ENCODE measurements at places on chromosomes 7 and 10.
A peak's percentile ranks its signal among the peaks of the same experiment; 100 is the strongest.

DNA sequence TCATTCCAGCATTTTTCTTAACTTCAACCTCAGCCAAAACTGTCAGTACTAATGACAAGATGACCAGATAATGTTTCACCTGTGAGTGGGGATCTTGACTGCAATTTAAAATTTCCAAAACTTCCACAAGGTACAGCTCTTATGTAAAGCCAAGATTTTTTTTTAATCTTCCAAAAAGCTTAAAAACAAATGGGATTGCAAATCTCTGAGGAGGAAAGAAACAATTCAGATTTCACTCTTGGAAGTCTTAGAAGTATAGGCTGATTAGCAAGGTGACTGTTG is 90.2 kb downstream of the AGMO start:
- DNase-seq, result no peak

DNA sequence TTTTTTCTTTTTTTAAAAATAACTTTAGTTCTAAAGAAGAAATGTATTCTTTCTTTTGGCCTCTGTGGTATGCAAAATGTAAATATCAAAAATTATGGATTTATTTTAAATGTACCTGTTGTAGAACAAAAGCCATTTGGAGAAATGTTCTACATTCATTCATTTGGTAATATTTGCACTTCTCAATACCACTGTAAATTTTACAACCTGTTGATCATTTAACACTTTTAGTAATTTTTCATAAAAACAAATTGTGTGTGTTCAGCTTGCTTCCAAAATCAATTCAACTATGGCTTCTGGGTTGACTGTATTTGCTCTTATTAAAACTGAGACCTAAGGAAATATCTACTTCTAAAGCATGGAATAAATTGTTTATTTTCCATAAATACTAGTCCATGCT is 2.3 kb upstream of the IGF2BP3 start:
- no peak for DNase-seq

DNA sequence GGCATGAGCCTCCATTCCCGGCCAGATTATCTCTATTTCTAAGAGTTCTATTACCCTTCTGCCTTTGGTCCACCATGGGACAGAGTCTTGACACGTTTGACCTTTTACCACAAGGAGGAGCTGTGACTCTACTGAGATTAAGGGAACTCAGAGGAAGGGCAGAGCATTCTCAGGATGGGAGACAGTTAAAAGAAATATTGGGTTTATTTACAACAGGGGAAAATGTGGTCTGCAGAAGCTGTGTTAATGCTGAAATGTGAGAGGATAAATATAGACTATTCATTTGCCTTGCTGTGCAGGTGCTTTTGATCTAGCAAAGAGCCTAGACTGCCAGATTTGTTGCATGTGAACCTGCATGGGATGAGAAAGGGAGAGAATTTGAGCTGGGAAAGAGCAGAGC is 45.8 kb upstream of the PRSS58 start:
- DNase-seq, result no peak

DNA sequence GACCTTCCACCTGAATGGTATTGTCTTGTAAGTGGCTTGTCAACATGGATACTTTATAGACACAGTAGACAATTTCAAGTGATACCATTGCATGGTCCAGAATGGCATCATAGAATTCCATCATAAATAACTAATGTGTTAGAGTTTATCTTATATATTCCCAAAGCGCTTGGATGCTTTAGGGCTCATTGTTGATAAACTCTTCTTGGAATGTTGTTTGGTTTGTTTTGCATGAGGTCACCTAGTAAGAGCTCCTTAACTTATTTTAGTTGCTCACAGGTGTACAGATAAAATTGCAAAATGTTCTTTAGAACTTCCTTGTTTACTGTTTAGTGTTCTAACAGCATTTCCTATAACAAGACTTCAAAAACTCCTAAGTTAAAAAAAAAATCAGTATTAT is 36.8 kb downstream of the SRI start:
- no peak for DNase-seq

DNA sequence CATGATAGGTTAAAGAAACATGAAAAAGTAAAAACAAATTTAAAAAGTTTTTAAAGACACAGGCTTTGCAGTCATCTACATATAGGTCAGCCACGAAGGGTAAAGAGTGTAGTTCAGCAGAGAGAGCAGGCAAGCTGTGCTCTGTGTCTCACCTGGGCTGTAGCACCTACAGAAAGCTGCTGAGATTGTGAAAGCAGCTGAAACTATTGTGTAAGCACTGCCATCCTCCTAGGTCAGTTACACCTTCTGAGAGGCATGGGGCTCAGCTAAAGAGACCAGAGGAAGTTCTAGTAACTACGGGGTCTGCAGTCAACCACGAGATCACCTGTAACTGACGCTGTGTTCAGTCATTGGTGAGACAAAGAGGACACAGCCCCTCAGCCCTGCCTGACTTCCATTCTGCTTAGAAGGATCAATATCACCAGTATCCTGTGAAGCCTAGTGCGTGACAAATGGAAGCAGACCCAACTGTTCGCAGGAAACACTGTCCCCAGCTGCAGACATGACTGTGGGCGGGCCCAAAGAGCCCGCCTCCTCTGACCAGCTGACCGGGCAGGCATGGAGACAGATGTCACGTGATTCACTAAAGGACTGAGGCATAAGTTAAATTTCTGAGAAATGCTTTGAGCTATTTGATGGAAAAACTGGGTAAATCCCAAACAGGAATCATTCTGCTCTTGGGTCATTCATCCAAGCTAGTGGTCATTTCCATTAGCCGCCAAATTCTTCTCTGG is 87.9 kb downstream of the EBF3 start:
- no peak for DNase-seq

DNA sequence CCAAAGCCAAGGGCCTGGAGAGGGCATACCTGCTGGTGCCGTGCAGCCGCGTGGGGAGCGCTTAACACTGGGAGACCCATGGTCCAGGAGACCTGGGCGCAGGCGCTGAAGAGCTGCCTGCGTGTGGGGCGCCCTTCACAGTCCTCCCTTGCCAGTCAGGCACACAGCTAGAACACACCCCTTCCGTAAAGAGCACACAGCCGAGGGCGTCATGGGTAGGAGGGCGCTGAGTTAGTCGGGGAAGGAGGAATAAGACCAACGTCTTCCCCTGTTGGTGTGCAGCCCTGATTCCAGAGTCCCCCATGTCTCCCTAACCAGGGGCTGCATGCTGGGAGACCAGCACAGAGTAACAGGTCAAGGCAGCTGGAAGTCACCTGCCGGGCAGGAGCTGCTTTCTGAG is 273.9 kb downstream of the USP6NL start:
- peak; percentile 54 for DNase-seq

DNA sequence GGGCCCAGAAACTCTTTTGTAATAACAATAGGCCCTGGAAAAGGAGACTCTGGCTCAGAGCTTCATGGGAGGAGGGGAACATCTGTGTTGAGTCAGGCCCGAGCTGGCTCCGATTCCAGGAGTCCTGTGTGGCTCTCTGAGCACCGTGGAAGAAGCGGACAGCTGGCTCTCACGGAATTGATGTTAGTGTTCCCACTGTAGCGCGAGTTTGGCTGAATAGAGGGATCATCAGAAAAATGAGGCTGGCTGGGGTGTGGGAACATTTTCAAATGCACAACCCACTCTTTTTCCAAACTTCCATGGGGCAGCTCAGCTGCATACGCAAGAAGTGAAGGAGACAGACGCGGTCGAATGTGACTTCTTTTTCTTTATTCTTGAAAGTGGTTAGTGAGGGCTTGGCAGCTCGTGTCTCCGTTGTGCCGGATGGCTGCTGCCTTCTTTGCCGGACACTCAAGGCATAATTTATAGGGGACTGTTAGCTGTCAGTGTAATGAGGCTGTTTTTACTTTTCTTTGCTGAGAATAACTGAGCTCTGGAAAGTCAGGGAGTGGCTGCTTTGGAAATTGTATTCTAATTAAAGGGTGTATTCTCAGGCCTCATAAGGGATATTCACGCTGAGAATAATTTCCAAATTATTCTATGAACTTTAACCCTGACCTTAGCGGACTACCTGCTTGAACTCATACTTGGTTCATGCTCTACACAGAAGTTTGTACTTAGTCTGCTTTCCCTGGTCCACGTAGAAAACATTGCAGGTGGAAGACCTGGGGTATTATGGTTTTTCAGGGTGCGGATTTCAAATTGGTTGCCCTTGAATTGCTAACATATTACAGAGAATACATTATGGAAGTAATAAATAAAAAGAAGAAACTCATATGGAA is 23.1 kb downstream of the MDFIC start:
- no peak for DNase-seq

GRCh38 chr10:124688889-124689670 is 55.1 kb downstream of the FAM53B start:
- no peak for DNase-seq

DNA sequence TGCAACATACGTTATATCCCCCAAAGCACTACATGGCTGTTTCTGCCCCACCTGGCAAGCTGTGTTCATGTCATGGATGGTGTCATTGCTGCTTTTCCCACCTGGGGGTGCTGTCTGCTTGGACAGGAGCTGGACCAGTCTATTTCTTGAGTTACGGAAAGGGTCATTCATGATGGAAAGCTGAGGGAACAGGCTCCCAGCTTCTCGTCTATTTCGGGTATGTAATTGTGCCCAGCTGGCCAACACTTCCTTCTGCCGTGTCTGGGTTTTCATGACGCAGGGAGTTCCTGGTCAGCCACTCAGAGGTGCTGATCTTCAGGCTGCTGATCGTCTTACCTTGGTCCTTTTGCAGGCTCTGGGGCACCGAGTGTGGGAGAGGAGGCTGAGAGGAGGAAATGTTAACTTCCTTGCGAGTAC is 8.6 kb downstream of the BTBD16 start:
- DNase-seq, result no peak

GRCh38 chr10:37775612-37776011 is 81.8 kb downstream of the ZNF248 start:
- DNase-seq, result no peak

DNA sequence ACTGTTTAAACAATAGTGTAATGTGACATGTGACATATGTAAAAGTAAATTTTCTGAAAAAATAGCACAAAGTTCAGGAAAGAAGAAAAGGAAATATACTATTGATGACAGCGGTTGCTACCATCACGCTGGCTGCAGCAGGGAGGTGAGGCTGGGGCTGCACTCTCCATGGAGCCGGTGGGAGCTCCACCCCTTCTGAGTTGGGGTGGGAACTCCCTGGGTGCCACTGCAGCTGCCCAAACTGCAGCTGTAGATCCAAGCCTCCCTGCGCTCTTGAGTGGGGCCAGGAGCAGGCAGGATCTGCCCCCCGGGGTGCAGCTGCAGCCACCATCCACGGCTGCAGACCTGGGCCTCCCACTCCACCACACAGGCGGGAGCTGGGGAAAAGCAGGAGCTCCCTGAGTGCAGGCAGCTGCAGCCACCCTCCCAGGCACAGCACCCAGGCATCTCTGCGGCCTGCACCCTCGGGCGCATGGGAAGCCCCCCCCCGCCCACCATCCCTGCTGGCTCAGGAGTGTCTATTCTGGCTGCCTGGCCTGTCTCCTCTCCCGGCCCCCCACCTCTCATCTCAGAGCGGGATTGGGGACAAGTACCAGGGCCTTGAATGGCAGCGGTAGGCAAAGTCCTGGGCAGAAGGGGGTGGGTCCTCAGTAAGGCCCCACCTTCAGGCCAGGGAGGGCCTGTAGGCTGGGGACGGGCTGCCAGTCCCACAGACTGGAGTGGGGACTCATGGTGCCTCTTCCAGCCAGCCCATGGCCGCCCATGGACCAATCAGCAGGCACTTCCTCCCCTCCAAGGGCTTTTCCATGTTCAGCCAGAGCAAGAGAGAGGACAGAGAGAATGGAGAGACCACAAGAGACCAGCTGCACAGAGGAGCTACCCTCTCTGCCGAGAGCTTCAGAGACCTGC is 50.1 kb downstream of the TNS3 start:
- no peak for DNase-seq

GRCh38 chr7:117408831-117409230 is 18.5 kb downstream of the ASZ1 start:
- DNase-seq, result no peak

- no peak for DNase-seq
These were observed 15.9 kb downstream of the CAV1 start for GRCh38 chr7:116540743-116541142.

- no peak for DNase-seq
These were observed 96.3 kb downstream of the CPED1 start for GRCh38 chr7:121084748-121085336.

- no peak for DNase-seq
These were observed 303.1 kb upstream of the IMMP2L start for GRCh38 chr7:111865430-111865829.

- DNase-seq, result no peak
These were observed 13.9 kb upstream of the LANCL2 start for GRCh38 chr7:55351263-55351662.

GRCh38 chr7:22666732-22667131 is 60.3 kb upstream of the IL6 start:
- DNase-seq, result no peak

- peak; percentile 41 for DNase-seq
These were observed 67.1 kb downstream of the C10orf120 start for GRCh38 chr10:122632576-122632975.

All from ascending aorta (tissue), 2 donors.